ENCODE measurements at places on chromosomes 4 and X. TPM values are rescaled to one million over a fixed set of nuclear protein-coding genes. Genes with fewer than 3 reads are reported as not detected.

DNA sequence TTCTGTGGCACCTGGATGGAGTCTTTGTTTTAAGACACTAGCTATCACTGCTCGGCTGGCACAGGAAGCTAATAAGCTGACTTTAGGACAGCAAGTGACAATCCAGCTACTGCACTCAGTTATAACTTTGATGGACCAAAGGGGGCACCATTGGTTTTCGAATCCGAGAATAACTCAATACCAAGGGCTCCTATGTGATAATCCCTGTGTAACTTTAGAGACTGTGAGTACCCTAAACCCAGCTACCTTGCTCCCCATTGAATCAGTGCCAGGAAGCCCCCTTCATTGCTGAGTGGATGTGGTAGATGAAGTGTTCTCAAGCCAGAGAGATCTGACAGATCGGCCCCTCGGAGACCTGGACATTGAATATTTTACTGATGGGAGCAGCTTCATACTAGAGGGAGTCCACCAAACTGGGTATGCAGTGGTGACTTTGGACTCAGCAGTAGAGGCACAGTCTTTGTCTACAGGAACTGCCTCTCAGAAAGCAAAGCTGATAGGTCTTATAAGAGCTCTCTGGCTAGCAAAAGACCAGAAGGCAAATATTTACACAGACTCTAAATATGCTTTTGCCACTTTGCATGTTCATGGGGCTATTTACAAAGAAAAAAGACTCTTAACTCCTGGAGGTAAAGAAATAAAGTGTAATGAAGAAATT, 35.5 kb upstream of the UGT2B7 start:
- DNase-seq = no peak

DNA sequence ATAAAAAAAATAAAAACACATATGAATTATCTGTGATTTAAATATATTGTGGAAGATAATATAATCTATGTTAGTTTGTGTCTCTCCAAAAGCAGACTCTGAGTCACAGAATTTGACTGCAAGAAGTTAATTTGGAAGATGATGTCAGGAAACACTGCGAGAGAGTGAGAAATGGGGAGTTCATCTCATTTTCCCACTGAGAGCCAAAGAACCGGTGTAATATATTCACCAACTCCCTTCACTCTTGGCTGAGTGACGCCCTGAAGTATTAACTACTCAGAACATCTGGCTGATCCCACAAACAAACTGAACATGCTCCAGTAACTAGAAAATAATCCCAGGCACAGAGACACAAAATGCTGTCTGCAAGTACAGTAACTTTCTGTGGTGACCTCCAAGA, 345.8 kb upstream of the SPANXN1 start:
- DNase-seq = no peak

GRCh38 chr4:144582975-144583374, 63.0 kb upstream of the HHIP start:
- DNase-seq = no peak

DNA sequence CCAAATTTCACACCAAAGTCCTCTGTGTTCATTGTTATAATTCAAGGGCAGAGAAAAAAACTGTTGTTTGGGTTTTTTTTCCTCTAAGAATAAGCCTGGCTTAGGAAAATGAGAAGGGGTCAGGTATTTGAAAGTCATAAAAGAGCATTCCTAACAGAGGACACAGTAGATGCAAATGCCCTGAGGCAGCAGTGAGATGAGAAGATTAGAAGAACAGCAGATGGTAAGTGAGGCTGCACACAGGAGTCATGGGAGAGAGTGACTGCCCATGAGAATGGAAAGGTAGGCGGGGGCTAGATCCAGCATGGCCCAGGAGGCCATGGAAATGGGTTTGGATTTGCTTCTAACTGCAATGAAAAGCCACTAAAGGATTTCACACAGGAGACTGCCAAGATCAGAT, 107.5 kb upstream of the RBPJ start:
- DNase-seq = no peak

Gene DCTD
- polyA plus RNA-seq = 190 TPM

Gene ALAS2
- not detected for polyA plus RNA-seq
